ENCODE measurements at places on chromosomes 2 and 18. TPM values are rescaled to one million over a fixed set of nuclear protein-coding genes. Genes with fewer than 3 reads are reported as not detected.

- DNase-seq: no peak
Observed at GRCh38 chr18:33074125-33074524, 301.3 kb upstream of the KLHL14 start.

- DNase-seq: no peak
Observed at GRCh38 chr2:120026890-120027289, 14.0 kb downstream of the EPB41L5 start.

GRCh38 chr2:51013079-51013932, 18.6 kb downstream of the NRXN1 start:
- no peak for DNase-seq

DNA sequence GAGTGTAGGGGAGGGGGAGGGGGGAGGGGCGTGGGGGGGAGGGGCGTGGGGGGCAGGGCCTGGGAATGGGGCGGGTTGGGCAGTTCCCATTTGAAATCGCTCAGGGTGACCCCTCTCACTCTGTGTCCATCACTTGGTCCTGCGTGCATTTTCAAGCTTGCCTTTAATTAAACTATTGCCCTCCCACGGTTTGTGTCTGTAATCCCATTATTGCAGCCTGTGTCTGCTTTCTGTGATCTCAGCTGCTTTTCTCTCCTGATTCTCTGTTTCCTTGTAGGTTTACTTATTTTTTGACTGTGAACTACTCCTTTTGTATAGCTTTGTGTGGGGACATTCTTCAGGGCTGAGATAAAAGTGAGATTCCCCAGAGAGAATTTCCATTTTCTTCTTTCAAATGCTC, 1.3 kb downstream of the DCDC2C start:
- no peak for DNase-seq

- no peak for DNase-seq
Observed at GRCh38 chr2:33660416-33661123, 61.5 kb upstream of the FAM98A start.

GRCh38 chr2:54964271-54964670, 86.0 kb downstream of the RTN4 start:
- DNase-seq: no peak

DNA sequence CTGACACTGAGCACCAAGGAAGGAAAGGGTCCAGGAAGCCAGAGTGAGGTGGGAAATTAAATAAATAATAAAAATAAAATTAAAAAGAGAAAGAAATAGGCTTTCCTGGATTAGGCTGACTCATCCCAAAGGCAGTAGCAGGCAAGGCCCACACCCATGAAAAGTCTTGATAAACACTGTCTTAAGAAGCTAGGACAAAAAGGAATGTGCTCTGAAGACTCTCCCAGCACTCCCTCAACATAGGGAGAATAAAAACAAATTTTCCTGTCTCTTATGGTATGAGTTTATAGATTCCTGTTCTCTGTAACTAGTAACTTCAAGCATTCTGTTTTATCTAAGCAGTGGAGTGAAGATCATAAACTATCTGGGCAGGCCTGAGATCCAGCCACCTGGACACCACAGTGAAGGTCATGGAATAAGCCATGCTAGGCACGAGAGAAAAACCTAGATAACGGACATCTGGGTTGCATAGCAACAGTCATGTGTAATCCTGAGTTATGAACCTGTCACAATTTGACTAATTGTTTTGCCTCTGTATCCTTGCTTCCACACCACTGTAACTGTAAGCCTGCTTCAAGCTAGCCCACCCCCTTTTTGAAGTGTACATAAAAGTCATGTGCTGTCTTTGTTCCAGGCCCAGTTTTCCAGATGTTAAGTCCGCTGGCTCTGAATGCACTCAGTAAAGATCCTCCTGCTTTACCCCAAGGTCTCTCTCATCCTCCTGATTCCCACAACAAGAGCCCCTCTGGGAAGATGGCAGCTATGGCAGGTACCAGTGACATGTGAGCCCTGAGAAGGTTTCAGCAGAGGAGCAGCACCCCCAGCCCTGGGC, 107.8 kb downstream of the NDUFA10 start:
- no peak for DNase-seq

GRCh38 chr2:223725494-223725893, 111.9 kb downstream of the AP1S3 start:
- no peak for DNase-seq

GRCh38 chr18:21341141-21341540, 99.1 kb downstream of the GREB1L start:
- no peak for DNase-seq

- no peak for DNase-seq
Observed at GRCh38 chr2:18110222-18110621, 231.8 kb downstream of the KCNS3 start.

DNA sequence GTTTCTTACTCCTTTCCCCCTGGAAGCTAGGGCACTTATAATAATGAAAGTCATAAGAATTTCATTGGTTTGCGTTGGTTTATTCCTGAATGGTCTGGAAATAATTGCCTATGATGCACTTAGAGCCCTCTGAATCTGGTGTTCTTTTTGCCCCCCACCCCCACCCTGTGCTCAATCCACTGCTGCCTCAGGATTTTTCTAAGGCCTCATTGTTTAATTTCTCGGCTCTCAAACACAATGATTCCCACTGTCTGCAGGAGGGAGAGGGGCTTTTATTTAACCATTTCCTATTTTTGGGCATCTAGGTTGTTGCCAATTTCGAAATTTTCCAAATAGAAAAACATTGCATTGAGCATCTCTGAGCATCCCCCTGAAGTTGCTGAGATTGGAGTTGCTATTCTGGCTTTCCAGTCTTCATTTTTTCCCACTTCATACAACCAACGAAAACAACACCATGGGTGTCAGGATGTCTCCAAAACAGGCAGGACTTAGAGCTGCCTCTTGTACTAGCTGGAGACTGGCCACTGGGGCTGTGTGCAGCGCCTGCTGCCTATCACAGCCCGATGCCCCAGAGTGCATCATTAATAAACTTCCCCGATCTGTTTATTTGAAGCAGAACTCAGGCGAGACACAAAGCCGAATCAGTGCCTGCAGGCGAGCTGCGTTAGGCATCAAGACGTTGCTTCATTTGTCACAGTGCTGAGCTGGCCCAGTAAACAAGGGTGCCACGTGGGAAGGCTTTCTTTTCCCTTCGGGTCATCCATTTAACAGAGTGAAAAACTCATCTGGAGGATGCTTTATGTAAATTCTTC, 1.8 kb upstream of the PCARE start:
- DNase-seq: no peak

DNA sequence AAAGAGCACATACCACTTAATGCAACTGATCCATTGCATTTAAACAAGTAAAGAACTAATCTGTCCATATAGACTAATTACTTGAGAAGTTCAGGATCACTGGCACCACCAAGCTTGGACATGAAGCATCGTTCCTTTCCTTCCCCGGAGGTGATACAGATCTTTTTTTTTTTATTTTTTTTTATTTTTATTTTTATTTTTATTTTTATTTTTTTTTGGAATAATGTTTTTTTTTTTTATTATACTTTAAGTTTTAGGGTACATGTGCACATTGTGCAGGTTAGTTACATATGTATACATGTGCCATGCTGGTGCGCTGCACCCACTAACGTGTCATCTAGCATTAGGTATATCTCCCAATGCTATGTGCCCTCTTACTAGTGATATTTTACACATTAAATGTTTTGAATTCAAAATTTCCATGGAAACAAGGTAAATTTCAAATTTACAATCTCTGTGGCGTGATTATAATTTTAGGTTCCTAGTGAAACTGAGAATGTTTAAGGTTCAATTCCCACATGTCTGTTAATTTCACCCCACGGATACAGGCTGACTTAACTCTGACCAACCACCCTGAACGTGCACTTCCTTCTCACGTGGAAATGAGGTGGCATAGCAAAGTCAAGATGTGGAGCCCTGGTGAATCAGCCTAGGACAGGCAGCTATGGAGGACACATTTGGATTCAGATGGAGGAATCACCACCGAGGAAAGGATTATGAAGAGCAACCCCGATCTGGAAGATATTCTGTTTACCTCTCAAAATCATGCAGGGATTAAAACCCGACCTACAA, 101.6 kb upstream of the THOC1 start:
- no peak for DNase-seq

GRCh38 chr2:85167479-85167878, 34.3 kb downstream of the TCF7L1 start:
- DNase-seq: no peak

- DNase-seq: no peak
Observed at GRCh38 chr18:941331-941730, 36.7 kb downstream of the ADCYAP1 start.

DNA sequence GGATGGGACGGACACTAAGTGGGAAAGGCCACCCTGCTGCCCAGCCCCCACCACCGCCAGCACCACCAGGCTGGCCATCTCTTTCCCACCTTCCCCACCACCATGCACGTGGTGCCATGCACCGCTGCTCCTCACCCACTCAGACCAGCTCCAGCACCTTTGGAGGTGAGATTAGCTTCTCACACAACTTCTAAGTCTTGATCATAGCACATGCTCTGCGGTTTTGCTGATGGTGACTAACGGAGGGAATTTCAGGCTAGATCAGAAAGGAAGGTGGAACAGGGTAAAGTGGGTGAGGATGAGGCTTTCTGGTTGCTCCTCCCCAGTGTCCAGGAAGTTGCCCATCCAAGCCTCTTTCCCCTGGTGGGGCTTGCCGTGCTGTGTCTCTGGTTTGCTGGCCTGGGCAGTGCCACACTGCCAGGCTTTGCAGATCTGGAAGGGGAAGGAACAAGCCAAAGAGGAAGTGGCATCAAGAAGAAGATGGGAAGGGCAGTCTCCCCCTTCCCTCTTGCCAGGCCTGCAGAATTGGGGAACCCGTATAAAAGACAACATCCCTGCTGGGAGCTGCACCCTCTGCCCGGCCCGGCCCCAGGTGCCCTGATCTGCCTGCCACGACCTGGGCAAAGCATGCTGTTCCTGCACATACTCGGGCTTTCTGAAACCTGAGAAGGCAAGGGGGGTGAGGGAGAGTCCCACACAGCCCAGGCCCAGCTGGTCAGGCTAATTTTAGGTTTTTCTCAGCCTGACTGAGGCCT, 44.3 kb upstream of the CAB39 start:
- no peak for DNase-seq

DNA sequence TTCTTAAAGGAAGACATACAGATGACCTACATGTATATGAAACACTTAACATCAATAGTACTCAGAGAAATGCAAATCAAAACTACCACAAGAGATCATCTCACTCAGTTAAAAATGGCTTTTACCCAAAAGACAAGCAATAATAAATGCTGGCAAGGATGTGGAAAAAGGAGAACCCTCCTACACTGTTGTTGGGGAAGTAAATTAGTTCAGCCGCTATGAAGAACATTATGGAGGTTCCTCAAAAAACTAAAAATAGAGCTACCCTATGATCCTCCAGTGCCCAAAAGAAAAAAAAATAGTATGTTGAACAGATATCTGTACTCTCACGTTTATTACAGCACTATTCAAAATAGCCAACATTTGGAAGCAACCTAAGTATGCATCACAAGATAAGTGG, 1579.4 kb upstream of the TMEFF2 start:
- DNase-seq: no peak

DNA sequence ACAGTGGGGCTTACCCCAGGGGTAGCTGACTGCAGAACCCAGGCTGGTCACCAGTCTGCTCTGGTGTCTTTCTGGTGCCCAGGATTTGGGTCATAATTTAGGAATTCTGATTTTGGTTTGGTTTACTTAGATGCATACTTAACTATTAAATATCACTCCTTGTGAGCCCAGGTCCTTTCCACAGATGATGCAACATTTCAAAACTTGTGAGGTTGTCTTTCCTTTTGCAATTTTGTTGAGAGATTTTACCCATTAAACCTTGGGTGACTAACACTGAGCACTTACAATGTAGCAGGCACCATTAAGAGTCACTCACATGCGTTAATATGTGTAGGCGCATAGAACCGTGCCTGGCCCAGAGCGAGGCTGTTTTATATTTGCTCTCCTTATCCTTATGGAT, 61.8 kb upstream of the RPL31 start:
- no peak for DNase-seq

DNA sequence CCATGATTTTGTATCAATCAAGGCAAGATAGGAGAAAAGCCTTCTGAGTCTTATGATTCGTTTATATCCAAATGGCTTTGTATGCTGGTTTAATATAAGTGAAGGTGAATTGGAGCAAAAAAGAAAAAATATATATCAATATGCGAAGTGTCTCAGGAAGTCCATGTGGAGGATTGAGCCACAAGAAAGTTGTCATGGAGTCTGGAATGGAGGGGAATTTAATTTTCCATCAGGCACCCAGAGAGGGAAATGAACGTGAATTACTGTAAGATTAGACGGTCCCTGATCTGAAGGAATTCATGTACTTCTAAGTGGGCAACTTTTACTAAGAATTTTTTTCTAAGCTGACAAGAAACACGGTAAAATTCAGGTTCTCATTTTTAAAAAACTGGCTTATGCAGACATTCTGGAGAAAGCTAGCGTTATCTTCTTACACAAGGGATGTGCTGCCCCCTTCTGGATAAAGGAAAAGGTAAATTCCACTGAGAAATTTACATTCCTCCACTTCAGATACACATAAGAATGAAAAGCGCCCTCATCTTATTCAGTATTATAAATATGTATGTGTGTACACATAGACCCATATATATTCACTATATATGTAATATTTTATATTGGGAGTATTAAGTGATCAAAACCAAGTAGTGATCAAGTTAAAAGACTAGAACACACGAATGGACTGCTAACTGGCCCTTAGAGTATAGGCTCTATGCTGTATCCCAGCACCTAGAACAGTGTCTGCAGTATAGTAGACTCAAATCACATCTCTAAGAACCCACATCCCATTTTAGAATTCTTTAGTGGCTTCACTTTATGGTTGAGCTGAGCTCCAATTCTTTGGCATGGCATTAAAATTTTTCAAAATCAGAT, 289.0 kb upstream of the TFPI start:
- DNase-seq: no peak

DNA sequence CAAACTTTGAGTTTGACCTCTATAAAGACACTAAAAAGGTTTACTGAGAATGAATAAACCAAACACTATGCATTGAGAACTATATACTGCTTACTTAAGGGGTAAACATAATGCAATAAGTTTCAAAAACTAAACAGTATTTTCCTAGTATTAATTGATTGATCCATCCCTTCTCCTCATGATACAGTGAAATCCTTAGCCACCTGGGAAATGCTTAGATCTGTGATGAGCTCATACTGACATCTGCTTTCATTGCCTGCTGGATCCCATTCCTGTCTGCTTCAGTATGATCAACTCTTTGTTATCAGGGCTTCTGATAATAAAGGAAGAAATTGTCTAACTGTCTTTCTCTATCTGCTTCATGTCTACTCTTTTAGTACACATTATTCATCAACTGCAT, 74.9 kb upstream of the UBE2E3 start:
- no peak for DNase-seq

GRCh38 chr18:64409511-64409910, 260.6 kb upstream of the LINC00305 start:
- DNase-seq: no peak

POLE4 gene
- total RNA-seq: 66.4 TPM

AGBL5 gene
- 20.3 TPM for total RNA-seq

LRP2 gene
- total RNA-seq: not detected

DLX1 gene
- 0.19 TPM for total RNA-seq

IGFBP5 gene
- 497 TPM for total RNA-seq

AGPS gene
- 46.1 TPM for total RNA-seq

PSTPIP2 gene
- 8.8 TPM for total RNA-seq

All from mesenteric fat pad (tissue), 1 donor.